Panc1 (cell line): ENCODE measurements at places on chromosomes 16 and 17. TPM values are rescaled to one million over a fixed set of nuclear protein-coding genes. Genes with fewer than 3 reads are reported as not detected.

The NSMCE1 gene
- 48.2 TPM for total RNA-seq

The EVI2A gene
- not detected for total RNA-seq

The PPM1E gene
- total RNA-seq: 2.9 TPM

The TERB1 gene
- not detected for total RNA-seq

The MYH13 gene
- not detected for total RNA-seq

The CDH5 gene
- 0.18 TPM for total RNA-seq

The CTDNEP1 gene
- 132 TPM for total RNA-seq

The HES7 gene
- total RNA-seq: 4.0 TPM

The TNS4 gene
- not detected for total RNA-seq

The EPN3 gene
- 0.92 TPM for total RNA-seq

The QRICH2 gene
- total RNA-seq: 0.92 TPM
